ENCODE measurements at places on chromosomes 5 and 9.

DNA sequence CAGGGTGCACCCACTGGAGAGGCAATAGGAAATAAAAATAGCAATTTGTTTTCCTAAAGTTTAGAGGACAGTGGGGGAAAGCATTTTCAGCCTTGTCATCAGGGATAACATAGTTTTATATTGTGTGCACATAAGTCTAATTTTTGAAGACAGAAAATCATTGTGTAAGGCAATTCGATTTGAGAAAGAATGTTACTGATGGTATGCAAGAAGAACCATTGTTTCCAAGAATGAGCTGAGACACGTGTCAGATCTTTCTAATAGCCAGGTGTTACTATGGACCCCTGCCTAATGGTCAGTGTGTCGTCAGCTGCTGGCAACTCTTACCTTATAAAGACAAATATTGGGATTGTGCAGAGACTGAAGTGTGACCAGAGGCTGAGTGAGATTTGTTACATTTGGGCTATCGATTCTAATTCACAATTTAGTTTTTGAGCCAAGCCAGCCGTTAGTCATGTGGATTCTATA lies 67.1 kb upstream of the PPP2R2B start:
- no peak for DNase-seq

- DNase-seq, result no peak
Observed at GRCh38 chr5:1477341-1477740, 32.1 kb upstream of the SLC6A3 start.

- DNase-seq, result no peak
Observed at GRCh38 chr5:97764700-97765099, 581.7 kb upstream of the RIOK2 start.

DNA sequence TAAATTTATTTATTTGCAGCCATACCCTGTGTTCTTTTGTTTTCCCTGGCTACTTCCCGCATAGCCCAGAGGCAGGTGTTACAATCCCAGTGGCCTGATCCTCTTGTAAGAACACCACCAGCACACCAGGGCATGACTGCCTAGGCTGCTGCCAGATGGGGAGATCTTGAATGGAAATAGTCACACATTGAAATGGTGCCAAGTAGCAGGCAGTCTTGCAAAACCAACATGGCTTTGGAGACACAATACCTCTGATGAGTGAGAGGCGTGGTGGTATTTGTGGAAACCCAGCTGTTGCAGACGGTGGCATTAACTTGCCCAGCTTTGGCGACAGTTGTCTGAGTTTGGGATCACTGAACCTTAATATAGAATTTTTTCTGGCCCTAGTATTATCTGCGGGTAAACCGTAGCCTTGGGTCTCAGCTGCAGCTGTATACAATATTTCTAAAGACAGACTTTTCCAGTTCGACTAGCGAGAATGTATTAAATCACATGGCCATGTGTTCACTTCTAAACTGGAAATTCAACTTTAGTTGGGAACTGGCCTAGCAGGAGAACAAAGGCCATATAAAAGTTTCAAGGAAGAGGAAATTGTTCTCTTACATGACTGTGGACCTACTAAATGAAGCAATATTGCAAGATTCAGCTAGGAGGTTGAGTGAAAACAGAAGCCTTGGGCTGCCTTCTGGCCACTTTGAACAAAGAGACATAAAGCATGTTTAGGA lies 277.0 kb downstream of the SMARCA2 start:
- no peak for DNase-seq

- no peak for DNase-seq
Observed at GRCh38 chr9:85522459-85523092, 219.2 kb downstream of the AGTPBP1 start.

DNA sequence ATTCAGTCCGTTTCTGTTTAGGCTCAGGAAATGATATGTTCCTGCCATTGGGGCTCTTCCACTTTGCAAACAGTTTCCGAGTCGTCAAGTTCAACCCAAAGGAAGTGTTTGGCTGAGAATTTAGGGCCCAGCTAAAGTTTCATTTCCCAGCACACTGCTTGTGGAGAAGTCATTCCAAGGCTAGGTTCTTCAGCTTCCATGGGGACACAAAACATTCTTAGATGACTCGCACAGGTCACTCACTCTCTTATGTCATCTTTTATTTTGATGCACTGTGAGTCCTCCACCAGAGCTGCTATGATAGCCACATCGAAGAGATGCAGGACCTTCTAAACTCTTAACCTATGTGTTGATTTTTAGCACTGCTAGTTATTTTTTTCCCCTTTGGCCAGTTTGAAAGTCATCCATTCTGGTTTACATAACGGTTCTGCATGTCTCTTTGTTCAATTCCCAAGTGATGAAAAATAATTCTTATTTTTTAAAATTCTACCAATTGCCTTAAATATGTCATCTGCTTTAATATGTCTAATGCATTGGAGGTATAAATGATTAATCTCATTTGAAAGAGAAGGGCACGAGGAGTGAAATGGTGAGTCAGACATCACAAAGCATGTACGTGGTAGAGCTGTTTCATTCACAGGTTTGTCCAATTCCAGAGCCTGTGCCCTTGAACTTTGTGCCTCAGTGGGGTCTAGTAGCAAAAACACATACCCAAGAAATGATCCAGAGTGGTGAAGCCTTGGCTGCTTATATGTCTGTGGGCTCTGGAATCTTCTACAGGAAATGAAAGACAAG lies 84.3 kb downstream of the ZNF462 start:
- DNase-seq, result no peak

All from stimulated activated CD4-positive, alpha-beta T cell treated with anti-CD3 and anti-CD28 coated beads, Interleukin-2, amount 100 ng/mL, for 4 hours (primary cell).